ENCODE measurements at places on chromosomes 1 and 21.

DNA sequence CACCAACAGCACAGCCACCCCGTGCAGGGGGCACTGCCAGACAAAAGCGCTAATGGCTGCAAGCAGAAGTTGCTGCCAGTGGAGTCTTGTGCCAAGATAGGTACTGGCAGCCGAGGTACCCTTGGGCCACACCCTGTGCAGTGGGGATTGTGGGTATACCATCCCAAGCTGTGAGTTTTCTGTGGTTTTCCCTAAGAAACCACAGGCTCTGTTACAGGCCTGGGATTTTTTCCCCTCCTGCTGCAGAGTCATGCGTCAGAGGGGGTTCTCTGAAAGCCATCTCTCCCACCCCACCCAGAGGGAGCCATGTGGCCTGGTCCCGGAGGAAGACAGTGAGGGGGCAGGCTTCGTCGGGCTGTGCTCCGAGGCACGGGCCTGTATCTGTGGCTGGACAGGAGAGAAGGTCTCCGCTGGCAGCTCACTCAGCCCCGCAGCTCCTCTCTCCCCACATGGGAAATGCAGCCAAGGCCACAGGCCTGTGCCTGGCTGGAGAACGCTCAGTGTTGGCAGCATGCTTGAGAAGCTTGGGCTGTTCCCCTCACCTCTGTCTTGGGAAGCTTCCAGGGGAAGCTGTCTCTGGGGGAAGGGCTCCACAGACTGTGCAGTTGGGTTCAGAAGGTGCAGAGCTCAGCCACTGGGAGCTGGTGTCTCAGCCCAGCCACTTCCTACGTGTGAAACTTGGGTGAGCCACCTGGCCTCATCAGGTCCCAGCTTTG is 42.5 kb downstream of the NEK2 start:
- DNase-seq = no peak

DNA sequence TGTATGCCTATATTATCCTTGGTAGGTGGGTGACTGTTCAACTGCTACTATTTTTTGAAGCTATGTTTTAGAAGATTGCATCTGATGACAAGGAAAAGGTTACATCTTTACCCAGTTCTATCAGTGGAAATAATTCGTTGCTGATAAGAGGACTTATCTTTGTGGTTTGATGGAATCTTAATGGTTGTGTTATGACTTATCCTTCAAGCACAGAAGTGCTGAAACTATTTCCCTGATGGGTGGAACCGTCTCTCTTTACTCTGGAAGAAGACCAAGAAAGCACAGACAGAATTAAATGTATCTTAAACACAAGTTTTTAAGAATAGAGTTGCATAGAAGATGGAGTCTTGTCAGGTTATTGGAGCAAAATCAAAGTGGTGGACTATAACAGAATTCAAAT is 437.7 kb upstream of the KAZN start:
- no peak for DNase-seq

GRCh38 chr1:15616373-15617172 is 685 bp upstream of the DDI2 start:
- DNase-seq = no peak

- DNase-seq = no peak
These were observed 21.8 kb downstream of the PTPRC start for GRCh38 chr1:198660341-198661261.

GRCh38 chr1:243264717-243265116 is 8.9 kb downstream of the SDCCAG8 start:
- no peak for DNase-seq

DNA sequence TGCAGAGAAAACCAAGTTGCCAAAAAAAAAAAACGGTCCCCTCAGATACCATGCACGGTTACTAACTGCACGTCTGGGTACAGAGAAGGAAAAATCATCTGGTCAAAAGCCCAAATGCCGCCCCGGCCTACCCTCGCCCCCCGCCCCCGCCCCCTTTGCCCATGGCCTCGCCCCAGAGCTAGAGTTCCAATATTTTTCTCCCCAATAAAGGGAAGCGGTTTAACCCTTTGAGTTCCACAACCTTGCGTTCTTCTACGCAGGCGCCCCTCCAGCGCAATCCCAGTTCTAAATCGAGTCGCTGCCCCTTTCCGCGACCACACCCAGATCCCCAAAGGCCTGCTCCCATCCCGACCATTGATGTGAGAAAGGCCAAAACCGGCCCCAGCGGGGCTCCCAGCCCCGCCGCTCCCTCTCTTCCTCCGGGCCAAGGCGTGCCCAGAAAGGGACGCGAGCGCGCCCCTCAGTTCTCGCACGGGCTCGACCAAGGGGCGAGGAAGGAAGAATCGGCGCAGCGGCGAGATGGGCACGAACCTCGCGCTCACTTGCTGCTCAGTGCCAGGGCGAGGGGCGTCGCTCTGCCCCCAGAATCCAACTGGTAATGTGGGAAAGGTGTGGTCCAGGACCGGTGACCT is 797 bp downstream of the WDR47 start:
- DNase-seq = peak; percentile 45

DNA sequence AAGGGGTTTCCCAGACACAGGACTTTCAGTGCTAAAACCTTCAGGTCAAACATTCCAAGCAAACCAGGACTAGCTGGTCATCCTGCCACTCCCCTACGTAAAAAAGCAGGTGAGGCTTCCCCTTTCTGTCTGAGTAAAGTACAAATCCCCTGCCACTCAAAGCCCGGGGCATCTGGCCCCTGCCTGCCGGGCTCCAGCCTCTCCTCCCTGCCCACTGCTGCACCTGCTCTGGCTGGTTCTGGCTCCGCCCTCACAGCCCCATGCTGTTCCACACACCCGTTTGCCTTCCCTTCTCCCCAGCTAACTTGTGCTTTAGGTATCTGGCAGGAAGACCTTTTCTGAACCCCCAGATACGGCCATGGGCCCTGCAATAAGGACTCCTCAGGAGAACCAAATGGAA is 23.3 kb upstream of the S100A7 start:
- no peak for DNase-seq

DNA sequence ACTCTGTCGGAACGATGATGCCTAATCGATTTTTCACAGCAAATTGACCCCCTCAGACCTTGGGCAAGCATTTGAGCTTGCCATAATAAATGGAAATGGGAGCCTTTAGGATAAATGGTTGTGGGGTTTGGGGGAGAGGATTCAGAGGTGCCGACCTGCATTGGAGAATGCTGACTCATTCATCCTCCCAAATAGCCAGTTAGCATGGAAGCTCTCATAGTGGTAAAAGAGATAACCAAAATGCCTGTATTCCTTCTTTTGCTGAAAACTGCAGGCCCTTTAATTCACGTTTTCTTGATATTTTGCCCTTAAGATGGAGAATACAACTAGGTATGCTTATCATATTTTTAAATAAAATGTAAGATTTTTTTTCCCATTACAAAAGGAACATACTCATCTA is 392.6 kb upstream of the DEPDC1 start:
- DNase-seq = no peak
